ENCODE measurements at places on chromosomes 6 and 20.

DNA sequence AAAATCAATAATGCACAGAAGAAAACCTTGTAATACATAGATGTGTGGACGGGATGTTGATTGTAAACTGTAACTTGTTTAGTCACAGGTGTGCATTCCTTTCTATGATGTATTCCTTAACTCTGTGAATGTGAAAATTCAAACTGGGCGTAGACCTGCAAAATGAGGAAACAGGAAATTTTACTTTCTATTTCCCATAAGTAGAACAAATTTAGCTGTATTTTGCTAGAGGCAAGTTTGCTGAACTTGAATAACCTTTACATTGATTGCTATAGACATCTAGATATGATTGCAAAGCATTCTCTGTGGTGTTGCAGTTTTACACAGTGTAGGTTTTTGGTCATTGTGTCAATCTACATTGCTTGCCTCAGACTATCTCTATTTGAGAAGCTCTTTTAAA is 368.4 kb upstream of the MAN1A1 start:
- no peak for DNase-seq

DNA sequence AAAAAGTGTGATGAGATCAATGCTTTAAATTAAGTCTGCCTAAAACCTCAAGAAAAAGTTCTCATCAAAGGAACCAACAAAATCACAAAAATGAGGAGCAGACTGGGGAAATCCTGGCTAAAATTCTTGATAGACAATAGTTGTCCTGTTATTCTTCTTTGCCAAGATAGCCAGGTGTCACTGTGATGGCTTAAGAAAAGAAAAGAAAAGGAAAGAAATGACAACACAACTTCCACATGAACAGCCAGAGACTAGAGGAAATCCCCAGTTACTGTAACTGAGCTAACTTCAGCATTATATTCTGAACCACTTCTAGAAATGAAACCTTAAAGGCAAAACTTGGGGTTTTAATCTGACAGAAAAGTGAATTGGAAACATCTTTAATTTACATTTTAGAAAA is 129.6 kb downstream of the CD24 start:
- peak; percentile 54 for DNase-seq

GRCh38 chr6:13048113-13048512 is 280.2 kb downstream of the TBC1D7 start:
- DNase-seq = no peak

GRCh38 chr6:18328540-18328939 is 58.6 kb upstream of the RNF144B start:
- DNase-seq = no peak

- no peak for DNase-seq
These were observed 8.2 kb upstream of the NTSR1 start for GRCh38 chr20:62700261-62700930.

DNA sequence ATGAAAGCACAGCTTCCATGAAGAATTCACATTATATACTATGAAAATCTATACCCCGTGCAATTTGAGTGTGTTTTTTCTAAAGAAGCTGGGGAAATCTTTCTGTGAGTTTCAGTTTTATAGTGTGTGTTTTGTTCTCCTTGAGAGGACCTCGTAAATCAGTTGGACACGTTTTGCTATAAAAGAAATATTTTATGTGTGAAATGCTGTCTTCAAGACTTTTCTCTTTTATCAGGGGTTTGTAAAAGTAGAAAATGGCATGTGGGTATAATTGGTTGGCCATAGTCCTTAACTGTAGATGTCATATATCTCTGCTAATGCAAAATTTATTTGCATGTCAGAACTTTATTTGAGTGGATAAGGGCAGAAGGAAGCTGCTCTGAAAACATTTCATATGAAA is 186.2 kb downstream of the CDH4 start:
- no peak for DNase-seq

- no peak for DNase-seq
These were observed 51.0 kb upstream of the SNRPB2 start for GRCh38 chr20:16678779-16679178.

DNA sequence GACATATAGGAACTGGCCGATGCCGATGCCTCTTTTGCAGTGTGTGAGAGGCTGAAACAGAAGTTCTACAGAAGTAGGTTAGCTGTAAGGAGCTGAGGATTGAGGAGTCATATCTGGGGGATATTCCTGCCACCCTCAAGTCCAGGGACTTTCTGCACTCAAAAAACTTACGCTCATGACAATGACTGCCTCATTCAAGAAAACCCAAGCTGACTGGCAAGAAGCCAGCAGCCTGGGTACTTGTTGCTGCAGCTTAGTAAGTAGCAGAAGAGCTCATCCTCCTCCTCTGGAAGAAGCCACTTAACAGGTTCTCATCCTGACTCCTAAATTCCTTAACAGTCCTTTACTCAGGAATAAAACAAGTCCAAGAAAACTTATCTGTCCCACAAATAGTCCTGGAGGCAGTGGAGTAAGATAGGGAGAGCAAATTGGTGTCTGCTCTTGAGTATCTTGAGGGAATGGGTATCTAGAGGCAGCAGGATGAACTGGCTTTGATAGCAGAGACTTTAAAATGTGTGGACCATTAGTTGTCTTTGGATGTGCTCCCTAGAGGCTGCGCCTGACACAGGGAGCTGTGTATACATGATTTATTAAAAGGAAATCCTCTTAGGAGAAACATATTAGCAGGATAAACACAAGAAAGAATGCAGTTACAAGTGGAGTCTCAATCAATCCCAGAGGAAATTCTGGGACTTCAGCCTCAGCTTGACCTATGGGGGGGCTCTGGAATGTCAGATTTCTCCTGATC is 7.4 kb downstream of the CALHM5 start:
- DNase-seq = no peak

GRCh38 chr20:16097788-16098187 is 475.5 kb downstream of the KIF16B start:
- no peak for DNase-seq

DNA sequence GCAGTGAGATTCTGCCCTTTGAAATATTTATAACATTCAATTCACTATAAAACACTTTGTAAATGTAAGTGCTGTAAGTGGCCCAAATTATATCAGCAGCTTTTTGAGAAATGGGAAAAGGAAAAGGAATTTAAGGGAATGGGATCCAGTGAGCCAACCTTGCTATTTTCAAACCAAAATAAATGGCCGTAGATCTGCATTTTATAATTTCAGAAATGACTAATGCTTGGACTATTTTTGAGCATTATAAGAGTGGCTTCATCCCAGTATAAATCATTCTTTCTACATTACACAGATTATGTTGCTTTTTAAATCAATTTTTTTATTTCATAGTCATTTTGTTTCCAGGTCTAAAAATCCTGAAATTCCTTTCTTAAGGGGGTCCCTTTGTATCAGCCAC is 49.2 kb downstream of the ANKRD6 start:
- DNase-seq = no peak

DNA sequence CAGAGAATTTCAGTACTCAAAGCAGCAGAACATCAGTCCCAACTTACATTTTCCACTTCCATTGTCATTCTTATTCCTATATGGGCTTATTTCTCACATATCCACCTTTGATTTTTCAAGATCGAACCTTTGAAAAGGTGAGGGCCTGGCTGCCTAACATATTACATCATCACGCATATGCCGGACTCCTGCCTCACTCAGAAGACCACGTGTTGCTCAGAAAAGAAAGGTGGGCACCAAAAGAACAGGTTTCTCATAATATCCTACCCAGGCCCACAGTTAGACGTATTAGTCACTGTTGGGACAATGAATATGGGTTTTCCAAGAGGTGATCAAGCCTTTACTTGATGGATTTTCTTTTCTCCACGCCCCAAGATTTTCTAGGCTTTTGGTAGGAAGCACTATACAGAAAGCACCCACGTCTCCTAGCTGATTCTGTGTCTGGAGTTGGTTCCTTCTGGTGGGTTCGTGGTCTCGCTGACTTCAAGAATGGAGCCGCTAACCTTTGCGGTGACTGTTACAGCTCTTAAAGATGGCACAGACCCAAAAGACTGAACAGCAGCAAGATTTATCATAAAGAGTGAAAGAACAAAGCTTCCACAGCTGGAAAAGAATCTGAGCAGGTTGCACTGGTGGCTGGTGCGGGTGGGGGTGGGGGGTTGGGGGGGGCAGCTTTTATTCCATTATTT is 168.9 kb downstream of the ATXN1 start:
- DNase-seq = no peak

DNA sequence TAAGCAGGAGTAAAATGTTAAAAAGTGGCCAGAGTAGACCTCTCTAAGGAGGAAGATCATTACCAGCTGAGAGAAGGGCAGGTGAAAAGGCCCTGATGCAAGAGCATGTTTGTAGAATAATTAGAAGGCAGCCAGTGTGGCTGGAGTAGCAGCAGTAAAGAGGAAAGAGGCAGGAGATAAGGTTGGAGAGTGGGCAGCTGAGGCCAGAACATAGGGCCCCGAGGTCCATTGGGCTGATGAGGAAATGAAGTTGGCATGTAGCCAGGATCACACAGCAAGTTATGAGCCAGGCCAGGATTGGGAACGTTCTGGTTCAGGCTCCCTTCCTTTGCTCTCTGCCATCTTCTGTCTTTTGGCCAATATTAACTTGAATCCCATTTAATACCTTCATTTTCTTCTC is 51.6 kb downstream of the RALY start:
- no peak for DNase-seq

GRCh38 chr6:22965889-22966288 is 396.5 kb downstream of the HDGFL1 start:
- no peak for DNase-seq

GRCh38 chr6:111242452-111242851 is 155.1 kb downstream of the SLC16A10 start:
- no peak for DNase-seq

- DNase-seq = no peak
These were observed 20.7 kb downstream of the TXLNB start for GRCh38 chr6:139271056-139271455.

DNA sequence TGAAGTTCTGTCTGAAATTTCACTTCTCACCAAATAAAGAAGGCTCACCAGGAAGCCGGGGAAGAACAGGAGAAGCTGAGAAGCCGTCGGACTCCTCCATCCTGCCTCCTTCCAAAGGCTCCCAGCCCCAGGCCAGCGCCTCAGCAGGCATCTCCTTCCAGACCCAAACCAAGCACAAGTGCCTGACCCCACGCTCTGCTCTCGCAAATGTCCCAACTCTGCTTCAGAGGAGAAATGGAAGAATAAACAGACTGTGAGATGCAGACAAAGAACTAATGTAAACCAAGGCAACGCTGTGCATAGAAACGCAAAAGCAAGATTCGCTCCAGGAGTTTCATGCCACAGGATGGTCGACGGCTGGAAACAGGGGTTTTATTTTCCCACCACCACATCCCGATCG is 100.3 kb upstream of the EXOC2 start:
- DNase-seq = no peak

GRCh38 chr6:54014440-54014839 is 96.8 kb upstream of the MLIP start:
- DNase-seq = no peak
